Activated CD4-positive, alpha-beta T cell treated with anti-CD3 and anti-CD28 coated beads, Interleukin-2, Interleukin-6, amounts not matched to agents 100 ng/mL and 50 ng/mL, durations not matched to agents 16 hours and 8 hours (primary cell): ENCODE measurements at places on chromosomes 12 and 14.

GRCh38 chr12:71472441-71472911 is 32.9 kb downstream of the LGR5 start:
- DNase-seq = no peak

DNA sequence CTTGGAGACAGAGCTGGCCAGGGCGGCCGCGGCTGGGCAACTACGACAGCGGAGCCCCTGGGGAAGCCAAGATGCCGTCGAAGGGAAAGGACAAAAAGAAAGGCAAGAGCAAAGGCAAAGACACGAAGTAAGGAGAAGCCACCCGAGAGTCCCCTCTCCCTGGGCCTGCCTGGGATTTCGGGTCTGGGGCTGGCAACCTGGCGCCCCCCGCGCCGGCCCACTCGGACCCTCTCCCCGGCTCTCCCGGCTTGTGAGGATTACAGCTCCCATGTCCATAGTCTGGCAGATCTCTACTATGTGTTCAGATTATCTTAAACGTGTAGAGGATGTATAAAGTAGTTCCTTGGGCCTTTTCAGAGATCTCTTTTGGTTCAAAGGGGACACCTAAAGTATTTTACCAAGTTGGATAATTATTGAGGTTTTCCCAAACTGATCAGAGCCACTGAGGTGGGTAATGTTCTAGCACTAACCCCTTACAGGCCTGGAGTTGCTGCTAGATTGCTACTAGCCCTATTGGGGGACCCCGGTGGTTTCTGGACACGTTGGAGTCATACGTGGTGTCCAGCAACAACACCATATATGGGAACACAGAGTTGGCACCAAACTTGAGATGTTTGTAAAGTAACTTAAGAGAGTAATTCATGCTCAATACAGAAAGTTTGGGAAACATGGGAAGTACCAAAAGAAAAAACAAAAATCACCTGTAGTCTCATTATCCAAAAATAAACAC is 424 bp downstream of the BBOF1 start:
- no peak for DNase-seq

DNA sequence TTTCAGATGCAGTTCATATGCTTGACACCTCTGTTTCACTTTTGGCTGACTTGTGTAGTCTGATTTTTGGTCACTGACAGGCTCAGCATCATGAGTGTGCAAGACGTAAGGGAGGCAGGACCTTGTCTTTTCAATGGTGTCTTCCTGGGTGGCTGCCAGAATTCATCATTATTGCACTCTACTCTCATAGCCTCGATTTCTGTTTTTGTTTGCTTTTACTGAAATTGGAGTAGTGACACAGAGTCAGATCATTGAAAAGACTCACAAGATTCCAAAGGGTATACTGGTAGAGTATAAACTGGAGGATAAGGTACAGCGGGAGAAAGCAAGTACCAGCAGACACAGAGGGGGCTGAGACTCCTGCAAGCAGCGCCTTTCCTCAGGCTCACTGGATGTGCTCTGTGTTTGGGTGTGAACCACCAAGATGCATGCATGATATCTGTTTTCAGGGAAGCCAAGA is 126.3 kb upstream of the FGD4 start:
- no peak for DNase-seq

DNA sequence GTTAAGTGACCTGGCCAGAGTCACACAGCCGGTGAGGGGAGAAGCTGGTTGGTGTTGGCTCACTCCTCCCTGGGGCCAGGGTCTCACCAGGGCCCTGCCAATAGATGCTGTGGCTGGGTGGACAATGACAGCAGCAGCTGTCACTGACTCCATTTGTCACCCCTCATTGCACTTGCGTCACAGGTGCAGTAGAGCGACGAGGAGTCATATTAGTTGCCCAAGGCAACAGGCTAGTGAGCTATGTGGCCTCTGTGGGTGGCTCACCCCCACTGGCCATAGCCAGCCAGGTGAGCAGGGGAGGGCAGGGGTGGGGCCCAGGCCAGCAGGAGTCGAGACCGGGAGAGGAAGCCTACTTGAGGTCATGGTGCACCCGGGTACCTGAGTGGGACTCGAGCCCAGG is 9.7 kb downstream of the SLC25A47 start:
- DNase-seq = no peak

DNA sequence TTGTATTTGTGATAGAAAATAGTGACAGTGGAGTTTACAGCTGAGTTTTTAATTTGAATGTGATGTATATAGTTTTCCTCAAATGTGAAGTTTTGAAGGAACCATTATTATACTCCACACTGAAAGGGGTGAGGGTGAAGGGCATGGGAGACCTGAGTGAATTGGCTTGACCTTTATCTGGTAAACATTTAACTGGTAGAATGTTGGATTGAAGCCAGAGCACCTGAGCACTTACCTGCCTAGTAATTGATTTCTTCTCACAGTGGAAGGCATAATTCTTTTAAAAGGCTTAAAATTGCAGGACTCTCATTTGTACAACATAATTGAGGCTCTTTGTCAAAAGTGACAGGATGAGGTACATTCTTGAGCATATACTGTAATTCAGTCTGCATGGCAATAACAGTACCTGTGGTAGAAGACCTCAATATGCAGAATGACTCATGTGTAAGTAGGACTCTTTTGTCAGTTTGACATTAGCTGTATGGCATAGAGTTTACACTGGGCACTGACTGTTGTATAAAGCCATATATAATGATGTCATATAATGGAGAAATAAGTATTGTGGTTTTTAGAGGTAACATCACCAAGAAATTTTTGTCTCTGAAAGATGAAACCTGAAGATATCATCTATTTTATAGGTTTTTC is 309.6 kb downstream of the TMTC2 start:
- peak; percentile 60 for DNase-seq

- DNase-seq = no peak
Measured at GRCh38 chr12:54975875-54976274, 8.7 kb downstream of the TESPA1 start.

- no peak for DNase-seq
Measured at GRCh38 chr12:100290016-100290415, 23.0 kb downstream of the SCYL2 start.

DNA sequence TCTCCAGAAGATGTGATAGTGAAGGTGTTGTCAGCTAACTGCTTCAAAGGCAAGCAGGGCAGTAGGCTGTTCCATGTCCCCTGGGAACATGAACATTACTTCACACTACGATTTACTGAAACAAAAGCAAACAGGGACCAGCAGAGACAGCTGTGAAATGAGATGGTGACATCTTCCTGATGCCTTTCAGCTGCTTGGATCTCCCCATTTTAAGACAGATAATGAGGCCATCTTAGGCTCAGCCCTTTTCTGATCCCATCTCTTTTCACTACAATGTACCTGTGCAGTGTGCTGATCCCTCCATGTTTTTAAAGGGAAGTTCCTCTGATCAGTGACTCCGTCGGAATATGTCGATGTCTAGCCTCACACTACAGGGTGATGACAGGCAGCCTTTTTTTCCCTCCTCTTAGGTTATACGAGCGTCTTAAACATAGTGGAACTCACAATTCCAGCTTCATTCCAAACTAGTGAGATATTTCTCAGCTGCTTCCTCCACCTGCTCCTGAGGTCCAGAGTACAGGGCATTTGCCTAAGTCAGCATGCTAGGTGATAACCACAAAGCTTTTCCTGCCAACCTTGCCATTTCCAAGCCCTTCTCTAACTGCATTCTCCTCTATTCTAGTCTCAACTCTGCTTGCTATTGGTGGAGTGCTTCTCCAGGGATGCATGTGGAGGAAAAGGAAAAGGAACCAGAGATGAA is 87.6 kb upstream of the EGLN3 start:
- no peak for DNase-seq

DNA sequence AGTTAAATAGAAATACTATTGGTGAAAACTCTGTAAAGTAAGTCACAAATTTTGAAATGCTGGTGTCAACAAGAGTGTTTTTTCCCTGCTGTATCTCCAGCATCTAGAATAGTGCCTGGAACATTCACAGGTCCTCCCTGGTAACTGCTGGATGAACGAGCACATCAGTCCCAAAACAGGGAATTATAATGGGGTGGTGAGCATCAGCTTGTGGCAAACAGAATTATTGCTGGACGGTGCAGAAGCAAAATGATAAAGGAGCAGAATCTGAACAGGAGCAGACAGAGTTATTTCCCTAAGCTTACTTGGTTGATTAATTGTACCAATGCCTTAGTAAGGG is 129.9 kb downstream of the GRIP1 start:
- no peak for DNase-seq

GRCh38 chr14:57287745-57288144 is 19.0 kb downstream of the AP5M1 start:
- DNase-seq = no peak

GRCh38 chr12:112947314-112947713 is 9.0 kb downstream of the OAS3 start:
- DNase-seq = no peak

DNA sequence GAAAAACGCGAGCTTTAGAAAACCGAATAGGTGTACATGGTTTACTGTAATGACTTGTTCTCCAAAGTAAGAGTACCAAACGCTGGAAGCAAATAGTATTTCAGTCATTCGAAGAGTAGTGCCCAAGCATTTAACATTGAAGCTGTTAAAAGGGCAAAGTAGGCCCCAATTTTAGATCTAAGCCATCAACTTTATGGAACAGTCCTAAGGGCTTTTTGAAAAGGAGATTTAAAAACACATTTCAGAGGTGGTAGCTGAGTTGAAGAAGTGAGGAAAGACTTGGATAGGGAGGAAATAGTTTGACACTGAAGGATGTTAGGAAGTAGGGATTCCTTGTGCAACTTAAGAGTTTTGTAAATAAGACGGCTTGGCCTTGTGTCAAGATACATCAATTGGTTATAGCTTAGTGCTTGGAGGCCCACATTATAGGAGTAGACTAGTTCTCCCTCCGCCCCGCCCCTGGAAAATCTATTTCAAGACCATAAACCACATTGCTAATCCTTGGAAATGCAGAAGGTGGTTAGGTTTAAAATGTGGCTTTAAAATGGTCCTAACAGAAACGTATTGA is 783 bp upstream of the TUBA1B start:
- DNase-seq = no peak

DNA sequence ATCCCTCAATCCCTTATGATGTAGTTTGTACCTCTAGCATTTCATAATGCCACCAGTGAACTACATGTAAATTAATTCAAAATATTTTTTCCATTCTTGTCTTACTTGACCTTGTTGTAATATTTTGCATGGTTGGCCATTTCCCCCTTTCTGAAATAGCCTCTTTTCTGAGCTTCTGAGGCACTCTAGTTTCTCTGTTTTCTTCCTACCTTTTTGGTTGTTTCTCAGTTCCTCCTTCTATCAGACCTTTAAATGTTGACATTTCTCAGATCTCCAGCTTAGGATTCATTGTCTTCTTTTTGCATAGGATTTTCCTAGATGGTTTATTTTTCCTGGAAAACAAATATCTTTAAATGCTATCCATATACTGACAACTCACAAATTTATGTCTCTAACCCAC is 9.8 kb upstream of the RMST start:
- DNase-seq = no peak

- DNase-seq = no peak
Measured at GRCh38 chr14:36856095-36856878, 194.6 kb downstream of the PAX9 start.

- peak; percentile 88 for DNase-seq
Measured at GRCh38 chr14:104932676-104933631, 8.3 kb downstream of the PLD4 start.

GRCh38 chr12:60174941-60175340 is 579.1 kb downstream of the SLC16A7 start:
- DNase-seq = no peak

DNA sequence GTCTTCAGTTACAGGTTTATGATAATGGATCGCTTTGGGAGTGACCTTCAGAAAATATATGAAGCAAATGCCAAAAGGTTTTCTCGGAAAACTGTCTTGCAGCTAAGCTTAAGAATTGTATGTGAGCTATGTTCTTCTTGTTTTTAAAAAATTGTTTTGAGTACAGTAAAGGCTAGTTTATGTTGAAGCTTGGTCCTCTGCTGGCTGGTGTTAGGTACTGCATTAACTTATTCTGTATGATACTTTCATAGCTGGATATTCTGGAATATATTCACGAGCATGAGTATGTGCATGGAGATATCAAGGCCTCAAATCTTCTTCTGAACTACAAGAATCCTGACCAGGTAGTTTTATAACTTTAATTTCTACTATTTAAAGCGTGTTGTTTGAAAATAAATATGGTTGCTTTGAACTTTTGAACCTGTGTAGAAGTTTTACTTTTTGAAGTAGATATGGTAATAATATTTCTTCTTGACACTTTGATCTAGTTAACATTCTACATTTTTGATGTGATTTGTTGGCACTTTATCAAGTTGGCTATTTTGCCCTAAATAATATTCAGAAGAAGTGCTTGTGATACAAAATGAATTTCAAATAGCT is 55.7 kb downstream of the VRK1 start:
- DNase-seq = peak; percentile 28

DNA sequence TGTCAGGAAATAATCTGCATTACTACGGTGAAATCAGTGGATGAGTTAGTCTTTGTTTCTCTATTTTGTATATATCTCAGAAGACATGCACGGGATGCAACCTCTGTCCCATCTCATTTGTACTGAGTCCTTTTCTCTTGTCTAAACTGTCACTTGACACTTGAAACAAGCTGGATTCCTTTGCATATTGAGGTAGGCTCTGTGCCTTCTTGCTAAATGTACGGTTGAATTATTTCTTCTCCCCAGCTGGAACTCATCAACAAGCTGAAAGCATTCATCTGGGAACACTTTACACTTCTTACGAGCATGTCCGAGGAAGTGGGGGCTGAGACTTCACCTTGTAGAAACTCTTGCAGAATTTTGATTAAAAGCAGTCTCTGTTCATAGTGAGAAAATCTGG is 119.5 kb downstream of the VEZT start:
- no peak for DNase-seq

GRCh38 chr12:92717202-92717601 is 14.4 kb downstream of the PLEKHG7 start:
- no peak for DNase-seq

DNA sequence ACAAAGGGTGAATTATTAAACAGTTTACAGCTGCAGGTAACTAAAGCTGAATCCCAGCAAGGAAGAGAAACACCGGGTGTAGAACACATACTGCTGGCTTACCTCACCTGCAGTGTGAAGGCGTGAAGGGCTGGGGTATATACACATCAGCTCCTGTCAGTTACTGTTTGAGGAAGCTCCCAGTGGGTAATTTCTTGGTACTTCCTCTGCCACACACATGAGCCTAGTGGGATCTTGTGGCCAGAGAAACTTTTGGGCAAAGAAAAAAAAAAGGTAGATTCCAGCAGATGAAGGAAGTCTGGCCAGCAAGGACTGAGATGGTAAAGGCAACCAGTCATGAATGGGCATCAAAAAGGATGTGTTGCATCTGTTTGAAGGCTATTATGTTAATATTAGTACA is 14.0 kb upstream of the GPR33 start:
- no peak for DNase-seq

DNA sequence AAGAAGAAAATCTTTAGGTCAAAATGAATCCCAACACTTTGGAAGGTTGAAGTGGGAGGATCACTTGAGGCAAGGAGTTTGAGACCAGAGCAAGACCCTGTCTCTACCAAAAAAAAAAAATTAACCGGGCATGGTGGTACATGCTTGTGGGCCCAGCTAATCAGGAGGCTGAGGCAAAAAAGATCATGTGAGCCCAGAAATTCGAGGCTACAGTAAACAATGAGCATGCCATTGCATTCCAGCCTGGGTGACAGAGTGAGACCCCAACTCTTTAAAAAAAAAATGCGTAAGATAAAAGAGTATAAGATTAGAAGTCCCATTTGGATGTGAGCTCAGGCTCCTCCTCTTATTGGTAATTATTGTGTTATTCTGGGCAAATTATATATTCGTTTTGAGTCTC is 30.8 kb upstream of the EVL start:
- DNase-seq = no peak

GRCh38 chr12:120242971-120243699 is 22.4 kb downstream of the PXN start:
- DNase-seq = no peak

- DNase-seq = no peak
Measured at GRCh38 chr12:18153826-18154225, 63.8 kb upstream of the RERGL start.
